Effector CD4-positive, alpha-beta T cell (primary cell): ENCODE measurements at places on chromosomes 7 and 10.

GRCh38 chr10:33331379-33331694 is 3.1 kb downstream of the NRP1 start:
- no peak for DNase-seq

GRCh38 chr10:75236178-75236825 is 545 bp upstream of the COMTD1 start:
- no peak for DNase-seq

DNA sequence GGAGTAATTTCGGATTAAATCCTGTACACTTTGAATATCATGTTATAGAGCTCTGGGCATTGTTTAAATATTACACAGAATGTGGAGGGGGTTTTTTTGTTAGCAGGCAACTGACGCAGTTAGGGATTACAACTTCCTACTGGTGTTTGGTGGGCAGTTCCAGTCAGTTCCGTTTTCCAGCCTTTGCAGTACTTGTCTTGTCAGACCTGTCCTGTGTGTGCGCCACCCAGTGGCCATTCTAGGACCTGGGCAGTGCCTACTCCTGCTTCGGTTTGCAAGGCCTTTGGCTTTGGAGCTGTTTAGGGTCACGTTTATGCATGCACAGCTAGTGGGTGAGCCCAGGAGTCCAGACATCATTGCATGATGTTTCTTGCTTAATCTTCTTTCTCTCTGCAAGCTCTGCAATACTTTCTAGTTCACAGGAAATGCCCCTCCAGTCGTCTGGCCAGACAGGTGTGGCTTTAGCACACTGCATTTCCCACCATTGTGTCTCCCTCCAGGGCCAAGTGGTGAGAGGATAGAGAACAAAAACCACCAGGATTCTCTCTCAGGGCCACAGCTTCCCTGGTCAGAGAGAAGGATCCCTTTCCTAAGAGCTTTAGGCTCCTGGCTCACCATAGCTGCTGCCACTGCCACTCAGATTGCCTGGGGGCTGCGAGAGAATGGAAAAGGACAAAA is 96.5 kb upstream of the TARP start:
- DNase-seq, result peak; percentile 80

DNA sequence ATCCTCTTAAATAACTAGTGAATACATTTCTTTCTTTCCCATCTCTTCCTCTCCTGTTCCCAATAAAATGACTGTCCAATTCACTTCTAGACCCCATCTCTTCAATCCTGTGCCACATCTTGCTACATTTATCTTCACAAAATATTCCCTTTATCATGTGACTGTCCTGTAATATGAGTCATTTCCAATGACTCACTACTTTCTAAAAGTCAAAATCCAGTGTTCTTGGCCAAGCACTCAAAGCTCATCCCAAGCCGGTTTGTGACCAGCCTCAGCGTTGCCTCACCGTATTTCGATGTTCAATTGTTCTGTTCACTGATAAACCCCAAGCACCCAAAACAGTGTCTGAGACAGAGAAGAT is 104.7 kb downstream of the PARD3 start:
- DNase-seq, result no peak

GRCh38 chr7:92832534-92833023 is 3.8 kb downstream of the CDK6 start:
- no peak for DNase-seq

DNA sequence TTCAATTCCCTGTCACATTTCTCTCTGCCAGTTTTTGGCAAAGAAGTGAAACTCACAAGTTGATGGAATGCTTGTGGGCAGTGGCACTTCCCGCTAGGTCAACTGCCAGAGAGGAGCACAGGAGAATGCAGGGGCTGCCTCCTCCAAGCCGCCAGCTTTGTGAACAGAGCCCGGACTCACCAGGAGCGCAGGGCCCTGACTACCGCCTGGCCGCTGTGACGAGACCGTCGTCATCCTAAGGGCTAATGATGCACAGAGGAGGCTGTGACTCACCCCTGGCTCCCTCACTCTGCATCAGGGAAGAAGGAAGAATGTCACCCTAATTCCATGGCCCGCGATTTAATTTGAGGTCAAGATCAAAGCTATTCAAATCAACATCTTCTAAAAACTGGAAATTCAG is 123.9 kb downstream of the TAX1BP1 start:
- DNase-seq, result no peak

GRCh38 chr7:120304674-120305073 is 31.7 kb downstream of the KCND2 start:
- no peak for DNase-seq

GRCh38 chr10:73039635-73040034 is 57.0 kb downstream of the P4HA1 start:
- no peak for DNase-seq

GRCh38 chr10:110503528-110504110 is 5.9 kb downstream of the DUSP5 start:
- no peak for DNase-seq

DNA sequence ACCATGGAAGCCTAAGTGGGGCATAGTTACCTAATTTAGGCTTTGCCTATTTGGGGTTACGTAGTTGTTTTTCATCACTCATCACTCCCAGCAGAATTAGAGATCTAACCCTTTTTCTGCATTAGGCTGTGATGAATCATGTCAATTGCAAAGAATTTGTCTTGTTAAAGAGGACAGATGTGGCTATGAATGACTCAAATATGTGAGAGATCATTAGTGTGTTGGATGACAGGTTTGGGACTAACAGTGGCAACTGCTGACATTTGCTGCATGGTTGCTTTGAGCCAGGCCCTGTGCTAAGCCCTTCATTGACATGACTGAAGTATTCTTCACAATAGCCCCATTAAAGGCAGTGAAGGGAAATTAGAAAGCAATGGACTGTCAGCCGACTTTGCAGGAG is 83.4 kb upstream of the BMPER start:
- no peak for DNase-seq

DNA sequence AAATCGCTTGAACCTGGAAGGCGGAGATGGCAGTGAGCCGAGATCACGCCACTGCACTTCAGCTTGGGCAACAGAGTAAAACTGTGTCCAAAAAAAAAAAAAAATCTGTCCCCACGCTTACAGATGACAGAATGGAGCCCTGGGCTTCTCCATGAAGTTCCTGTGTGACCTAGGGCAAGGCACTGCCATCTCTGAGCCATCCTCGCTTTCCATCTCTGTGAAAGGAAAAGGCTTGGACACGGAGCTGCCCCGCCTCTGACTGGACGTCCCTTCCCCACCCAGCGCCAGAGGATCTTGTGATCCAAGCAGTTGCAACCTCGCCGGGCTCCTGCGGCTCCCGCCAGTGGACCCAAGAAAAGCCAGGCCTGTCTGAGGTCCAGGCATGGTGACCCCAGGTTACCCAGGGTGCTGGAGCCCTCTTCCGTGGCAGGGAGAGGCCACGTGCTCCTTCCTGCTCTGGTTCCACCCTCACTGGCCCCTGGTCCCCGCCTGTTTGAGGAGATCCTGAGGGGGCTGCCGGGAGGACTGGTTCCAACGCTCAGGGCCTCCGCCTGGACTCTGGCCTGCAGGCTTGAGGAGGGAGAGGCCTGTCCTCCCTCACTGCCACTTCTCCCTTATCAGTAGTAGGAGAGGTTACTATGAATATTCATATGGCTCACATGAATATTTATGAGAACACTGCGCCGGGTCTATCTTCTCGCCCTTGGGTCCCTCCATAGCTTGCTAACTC is 25.6 kb upstream of the ELFN1 start:
- no peak for DNase-seq

- DNase-seq, result no peak
Measured at GRCh38 chr7:34157137-34157536, 251.8 kb downstream of the BMPER start.
